ENCODE measurements at places on chromosomes 4 and X.

GRCh38 chr4:144338148-144338547 is 197.6 kb upstream of the GYPA start:
- DNase-seq: no peak

- no peak for DNase-seq
Observed at GRCh38 chr4:175308236-175308635, 390.1 kb downstream of the ADAM29 start.

DNA sequence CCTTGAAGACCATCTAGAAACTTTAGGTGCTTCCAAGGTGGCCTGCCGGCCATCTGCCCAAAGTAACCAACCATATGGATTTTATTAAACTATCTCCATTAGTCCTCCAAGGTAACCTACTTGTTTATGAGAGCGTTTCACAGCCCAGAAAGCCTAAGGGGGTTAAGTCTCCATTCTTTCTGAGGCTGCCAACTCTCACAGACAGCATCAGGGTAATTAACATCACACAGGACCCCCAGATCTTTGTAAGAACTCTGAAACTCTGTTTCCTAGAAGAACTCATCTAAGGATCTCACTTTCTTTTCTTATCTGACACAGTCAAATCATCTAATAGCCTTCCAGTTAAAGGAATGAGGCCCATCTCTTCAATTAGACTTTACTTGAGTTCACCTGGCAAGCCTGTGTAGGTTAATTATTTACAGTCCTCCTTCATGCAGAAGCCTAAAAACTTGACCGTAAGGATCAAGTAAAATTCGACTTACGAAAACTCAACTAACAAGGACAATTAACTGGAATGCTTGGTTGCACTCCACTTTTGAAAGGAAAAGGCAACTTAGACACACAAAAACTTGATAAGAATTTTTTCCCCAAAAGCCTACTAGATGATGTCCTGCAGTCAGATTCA is 252.5 kb downstream of the GRIA3 start:
- no peak for DNase-seq

- peak; percentile 3 for DNase-seq
Observed at GRCh38 chr4:73653695-73654106, 33.5 kb upstream of the RASSF6 start.

- DNase-seq: no peak
Observed at GRCh38 chr4:110616238-110617074, 6.4 kb downstream of the PITX2 start.

DNA sequence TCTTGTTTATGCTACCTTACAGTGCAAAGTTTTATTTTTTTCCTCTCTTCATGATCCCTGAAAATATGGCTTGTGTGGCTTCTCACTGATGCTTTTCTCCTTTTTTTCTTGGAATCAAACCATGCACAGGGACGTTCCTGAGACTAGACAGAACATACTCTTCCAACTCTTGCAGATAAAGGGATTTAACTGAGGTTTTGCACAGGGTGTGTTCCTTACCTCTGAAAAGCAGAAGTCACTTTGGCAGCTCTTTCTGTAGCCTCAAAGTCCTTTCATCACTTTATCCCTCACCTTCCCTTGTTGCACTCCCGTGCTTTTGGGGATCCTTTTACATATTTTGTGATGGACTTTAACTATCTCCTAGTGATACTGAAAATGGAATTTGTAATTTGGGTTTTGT is 300.1 kb downstream of the SPRY1 start:
- DNase-seq: no peak

GRCh38 chr4:93063325-93063724 is 759.6 kb downstream of the GRID2 start:
- DNase-seq: no peak

GRCh38 chrX:141220342-141221008 is 21.8 kb downstream of the SPANXC start:
- no peak for DNase-seq

GRCh38 chr4:152663203-152664066 is 16.4 kb downstream of the TMEM154 start:
- no peak for DNase-seq

DNA sequence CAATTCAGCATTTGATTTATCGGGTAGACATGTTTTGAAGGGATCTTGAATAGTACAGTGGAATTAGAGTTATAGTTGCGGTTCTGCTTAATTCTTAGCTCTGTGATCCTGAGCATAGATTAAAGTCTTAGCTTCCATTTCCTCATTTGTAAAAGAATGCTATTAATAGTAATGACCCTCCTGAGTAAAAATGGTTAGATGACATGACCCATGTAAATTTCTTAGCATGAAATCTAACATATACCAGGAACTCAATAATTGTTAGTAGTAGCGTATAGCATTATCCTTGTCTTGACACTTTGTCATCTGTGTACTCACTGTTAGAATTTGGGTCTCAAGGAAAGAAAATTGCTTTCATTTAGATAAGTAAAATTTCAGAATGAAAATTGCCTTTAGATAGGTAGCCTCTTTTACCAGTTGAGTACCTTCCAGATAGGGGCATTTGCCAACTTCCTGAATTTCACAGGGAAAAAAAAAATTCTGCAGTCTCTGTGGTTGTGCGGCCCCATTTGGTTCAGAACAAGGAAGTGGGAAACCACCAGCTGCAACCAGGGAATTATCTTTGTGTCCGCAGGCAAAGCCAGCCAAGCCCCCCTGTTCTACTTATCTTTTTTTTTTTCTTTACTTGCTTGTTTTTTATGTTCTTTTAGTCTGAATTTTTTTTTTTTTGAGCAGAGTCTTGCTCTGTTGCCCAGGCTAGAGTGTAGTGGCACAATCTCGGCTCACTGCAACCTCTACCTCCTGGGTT is 86.9 kb downstream of the TMEM164 start:
- peak; percentile 2 for DNase-seq

- DNase-seq: no peak
Observed at GRCh38 chr4:168883513-168883912, 126.5 kb downstream of the CBR4 start.

- DNase-seq: no peak
Observed at GRCh38 chrX:10157032-10157341, 212 bp downstream of the CLCN4 start.

GRCh38 chr4:136581119-136581518 is 951.2 kb downstream of the PCDH18 start:
- no peak for DNase-seq

- peak; percentile 92 for DNase-seq
Observed at GRCh38 chr4:705278-706082, at the start of gene PCGF3. PCGF3 (plus strand) TSS chr4:705832; CDS start chr4:733681, 27,849 bp downstream.

DNA sequence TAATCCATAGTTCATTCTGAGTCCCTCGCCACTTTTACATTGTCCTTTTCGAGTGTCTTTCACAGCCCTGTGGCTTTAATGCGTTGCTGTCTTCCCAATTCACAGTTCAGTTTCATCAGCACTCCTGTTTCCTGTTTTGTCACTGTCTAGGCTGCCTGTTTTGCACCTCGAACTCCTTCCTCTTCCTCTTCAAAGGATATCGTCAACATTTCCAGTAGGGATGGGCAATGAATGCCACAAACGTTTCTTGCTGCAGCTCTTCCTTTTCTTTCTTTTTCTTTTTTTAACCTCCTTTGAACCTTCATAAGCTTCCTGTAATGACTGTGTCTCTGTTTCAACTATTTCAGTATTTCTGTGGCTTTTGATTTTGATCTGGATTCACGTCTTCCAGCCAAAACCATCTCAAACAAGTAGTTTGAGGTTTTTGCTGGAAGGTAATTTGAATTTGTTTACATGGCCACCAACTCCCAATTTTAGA is 105.4 kb downstream of the ANXA3 start:
- peak; percentile 20 for DNase-seq

GRCh38 chr4:173272314-173272713 is 61.8 kb downstream of the HMGB2 start:
- DNase-seq: no peak

DNA sequence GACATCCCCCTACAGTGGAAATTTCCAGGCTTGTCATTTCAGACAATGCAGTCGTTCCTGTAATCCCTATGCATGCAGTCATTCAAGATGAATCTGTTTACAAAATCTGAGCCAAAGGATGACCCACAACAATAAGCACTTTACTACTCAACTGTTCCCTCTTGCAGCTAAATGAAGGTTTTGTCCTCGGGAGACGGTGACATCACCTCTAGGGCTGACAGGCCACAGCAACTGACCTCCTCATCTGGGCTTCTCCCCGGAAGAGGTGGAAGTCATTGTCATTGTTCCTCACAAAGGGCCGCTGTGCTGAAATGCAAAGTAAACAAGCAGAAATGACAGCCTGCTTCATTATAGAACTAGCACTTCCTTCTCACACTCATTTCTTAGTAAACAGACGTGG is 29.2 kb downstream of the CLRN2 start:
- no peak for DNase-seq

DNA sequence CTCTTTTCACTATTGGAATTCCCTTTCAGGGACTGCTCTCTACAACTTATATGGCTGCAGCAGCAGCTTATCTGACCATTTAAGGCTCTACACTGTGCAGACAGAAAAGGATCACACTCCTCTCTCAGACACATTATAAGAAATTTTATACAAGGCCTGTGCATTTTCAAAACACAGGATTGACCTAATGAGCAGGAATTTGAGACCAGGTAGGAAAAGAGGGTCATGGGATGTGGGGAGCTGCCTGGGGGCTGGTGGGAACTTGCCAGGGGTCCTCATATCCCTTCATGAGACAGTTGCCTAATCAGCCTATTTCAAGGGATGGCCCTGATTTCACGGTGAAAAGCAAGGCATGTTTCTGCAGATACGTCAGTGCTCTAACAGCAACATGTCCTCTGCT is 77.1 kb downstream of the SORBS2 start:
- DNase-seq: no peak

- DNase-seq: no peak
Observed at GRCh38 chr4:155615081-155615887, 51.4 kb upstream of the GUCY1A1 start.

DNA sequence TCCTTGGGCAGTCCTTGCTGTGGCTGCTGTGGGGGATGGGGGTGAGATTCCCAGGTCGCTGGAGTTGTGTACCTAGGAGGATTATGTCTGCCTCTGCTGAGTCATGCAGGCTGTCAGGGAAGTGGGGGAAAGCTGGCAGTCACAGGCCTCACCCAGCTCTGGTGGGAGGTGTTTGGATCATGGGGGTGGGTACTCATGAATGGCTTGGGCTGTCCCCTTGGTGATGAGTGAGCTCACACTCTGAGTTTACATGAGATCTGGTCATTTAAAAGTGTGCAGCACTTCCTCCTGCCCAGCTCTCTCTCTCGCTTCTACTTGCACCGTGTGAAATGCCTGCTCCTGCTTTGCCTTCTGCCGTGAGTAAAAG is 24.6 kb upstream of the PDLIM3 start:
- no peak for DNase-seq

DNA sequence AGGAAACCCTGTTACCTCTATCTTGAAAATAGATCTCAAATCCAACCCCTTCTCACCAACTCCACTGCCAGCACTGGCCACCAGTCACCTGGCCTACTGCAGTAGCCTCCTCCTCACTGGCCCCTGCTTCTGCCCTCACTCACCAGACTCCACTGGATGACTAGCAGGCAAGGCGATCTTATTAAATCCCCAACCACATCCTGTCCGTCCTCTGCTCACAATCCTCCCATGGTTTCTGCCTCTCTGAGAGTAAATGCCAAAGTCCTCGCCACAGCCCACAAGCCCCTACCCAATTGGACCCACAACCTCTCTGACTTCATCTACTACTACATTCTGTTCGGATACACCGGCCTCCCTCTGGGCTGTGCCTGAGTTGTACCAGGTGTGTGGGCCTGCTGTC is 5.4 kb upstream of the PIM2 start:
- DNase-seq: no peak

DNA sequence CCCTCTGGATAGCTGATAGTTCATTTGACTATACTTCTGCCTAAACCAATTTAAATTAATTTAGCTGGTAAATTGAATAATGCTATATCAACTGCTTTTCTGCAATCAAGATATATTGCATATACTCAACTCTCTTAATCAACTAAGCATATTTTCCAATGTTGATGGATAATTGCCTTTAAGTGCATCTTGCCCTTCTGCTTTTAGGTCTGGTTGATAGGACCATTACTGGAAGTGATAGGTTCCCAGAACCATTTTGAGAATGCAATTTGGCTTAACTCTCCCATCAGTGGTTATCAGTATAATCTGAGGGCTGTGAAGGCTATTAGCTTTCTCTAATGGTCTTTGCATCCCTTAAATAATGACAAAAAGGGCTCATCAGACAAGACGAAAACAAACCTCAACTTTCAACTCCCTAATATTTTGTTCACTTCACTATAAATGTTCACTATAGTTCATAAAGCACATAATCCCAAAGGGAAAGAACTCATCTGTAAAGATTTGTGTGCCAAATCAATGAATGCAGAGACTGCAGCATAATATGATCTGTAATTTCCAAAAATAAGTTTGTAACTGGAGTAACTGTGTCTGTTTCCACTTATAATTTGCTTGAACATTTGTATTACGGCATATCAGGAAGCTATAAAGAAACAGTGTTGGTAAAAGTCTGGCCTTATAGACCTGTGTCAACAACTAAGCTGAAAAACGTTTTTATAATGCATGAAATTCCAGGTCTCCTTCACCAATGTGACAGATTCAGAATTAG is 273.6 kb downstream of the FBXO8 start:
- DNase-seq: no peak

GRCh38 chrX:73127700-73128241 is 48.5 kb upstream of the PABPC1L2A start:
- no peak for DNase-seq

DNA sequence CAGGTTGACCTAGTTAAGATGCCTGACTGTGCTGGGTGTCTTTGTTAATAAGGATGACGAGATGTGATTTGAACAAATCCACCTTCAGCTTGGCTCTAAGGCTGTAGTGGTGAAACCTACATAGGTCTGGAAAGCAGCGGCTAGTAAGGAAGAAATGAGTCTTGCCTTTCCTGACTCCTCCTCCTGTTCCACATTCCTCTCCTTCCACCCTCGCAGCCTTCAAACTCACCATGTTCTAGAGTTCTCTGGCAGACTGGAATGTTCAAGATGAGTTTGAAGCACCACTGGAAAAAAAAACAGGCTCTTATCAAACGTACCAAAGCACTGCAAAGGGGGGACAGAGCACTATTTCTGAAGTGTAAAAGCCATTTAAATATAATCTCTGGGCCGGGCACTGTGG is 395.4 kb downstream of the BMPR1B start:
- no peak for DNase-seq

- no peak for DNase-seq
Observed at GRCh38 chr4:95426455-95426854, 122.3 kb downstream of the UNC5C start.

GRCh38 chrX:69148946-69149345 is 16.3 kb downstream of the PJA1 start:
- no peak for DNase-seq

- no peak for DNase-seq
Observed at GRCh38 chr4:123024710-123025109, 102.3 kb upstream of the NUDT6 start.
